Stimulated activated CD4-positive, alpha-beta T cell treated with anti-CD3 and anti-CD28 coated beads, Interleukin-4, amount 100 ng/mL, for 48 hours (primary cell): ENCODE measurements at places on chromosomes 12 and 14.

DNA sequence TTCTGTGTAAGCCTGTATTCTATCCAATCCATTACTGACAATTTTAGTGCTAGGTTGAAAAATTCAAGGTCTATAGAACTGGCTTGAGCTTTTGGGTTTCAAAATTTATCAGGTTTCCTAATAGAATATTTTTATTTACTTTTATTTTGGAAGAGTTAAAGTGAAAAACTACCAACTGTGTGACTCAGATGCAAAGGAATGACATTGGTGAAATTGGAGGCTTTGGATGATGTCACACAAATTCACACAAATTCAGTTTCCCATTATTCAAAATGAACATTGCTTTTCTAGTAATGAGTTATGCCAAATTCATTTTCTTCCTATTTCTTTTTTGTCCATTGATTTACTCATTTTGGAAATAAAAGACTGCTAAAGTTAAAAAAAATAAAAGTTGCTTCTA is 186.9 kb downstream of the ALX1 start:
- no peak for DNase-seq

DNA sequence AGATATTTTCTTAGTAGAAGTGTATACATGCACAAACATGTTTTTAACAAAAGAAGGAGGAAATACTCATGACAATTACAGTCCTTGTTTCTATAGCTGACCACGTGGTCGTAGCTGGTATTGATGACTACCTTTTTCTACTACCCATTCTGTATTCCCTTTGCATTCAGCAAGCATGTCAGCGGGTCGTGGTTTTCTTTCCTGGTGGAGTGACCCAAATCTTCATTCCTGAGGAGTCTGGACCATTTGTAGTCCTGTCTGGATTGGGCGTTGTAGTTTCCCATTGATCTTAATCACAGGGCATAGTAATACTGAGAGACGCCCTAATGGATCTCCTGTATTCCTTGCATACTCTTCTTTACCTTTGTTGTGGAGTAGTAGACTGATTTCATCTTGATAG is 472.1 kb upstream of the RGS6 start:
- no peak for DNase-seq

DNA sequence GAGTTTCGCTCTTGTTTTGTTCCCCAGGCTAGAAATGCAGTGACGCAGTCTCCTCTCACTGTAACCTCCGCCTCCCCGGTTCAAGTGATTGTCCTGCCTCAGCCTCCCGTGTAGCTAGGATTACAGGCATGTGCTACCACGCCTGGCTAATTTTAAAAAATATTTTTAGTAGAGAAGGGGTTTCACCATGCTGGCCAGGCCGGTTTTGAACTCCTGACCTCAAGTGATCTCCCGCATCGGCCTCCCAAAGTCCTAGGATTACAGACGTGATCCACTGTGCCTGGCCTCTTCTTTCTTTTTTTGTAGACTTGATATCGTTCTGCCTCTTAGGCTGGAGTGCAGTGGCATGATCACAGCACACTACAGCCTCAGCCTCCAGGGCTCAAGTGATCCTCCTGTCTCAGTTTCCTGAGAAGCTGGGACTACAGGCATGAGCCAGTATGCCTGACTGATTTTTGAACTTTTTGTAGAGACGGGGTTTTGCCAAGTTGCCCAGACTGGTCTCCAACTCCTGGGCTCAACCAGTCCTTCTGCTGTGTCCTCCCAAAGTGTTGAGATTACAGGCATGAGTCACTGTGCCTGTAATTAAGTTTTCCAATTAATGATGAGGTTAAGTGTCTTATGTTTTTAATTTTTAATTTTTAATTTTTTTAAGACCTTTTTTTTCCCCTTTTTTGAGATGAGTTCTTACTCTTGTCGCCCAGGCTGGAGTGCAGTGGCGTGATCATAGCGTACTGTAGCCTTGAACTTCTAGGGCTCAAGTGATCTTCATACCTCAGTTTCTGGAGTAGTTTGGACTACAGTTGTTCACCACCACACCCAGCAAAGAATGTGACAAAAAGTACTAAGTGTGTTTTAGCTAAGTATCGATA is 10.2 kb downstream of the RCOR1 start:
- no peak for DNase-seq

DNA sequence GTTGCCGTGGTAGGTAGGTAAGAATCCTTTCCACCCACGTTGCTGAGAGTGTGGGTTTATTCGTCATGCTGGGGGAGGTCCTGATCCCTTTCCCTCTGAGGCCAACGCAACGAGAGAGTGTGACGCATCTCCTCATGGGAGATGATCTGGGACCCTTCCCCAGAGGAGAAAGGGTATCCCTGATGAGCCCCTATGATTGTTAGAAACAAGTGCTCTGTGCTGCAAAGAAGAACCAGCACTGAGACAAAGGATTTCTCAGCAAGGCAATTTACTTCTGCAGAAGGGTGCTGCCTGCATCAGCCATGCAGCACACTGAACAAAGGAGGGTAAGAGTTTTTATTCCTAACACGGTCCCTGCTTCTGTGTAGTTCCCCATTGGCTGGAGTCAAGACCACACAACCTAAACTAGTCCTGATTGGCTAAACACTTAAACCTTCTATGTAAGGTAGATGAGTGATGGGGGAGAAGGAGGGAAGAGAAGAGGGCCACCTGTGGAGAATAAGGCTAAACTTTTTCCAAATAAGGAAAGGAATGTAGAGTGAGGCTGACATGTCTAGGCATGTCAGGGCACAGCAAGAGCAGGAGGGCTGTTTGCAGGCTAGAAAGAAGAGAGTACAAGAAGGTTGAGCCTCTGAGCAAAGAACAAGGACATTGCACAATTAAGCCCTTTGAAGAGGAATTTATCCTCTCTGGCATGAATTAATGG is 21.3 kb downstream of the CLEC2A start:
- no peak for DNase-seq

- peak; percentile 22 for DNase-seq
Observed at GRCh38 chr12:54680374-54680773, 32.2 kb upstream of the DCD start.

DNA sequence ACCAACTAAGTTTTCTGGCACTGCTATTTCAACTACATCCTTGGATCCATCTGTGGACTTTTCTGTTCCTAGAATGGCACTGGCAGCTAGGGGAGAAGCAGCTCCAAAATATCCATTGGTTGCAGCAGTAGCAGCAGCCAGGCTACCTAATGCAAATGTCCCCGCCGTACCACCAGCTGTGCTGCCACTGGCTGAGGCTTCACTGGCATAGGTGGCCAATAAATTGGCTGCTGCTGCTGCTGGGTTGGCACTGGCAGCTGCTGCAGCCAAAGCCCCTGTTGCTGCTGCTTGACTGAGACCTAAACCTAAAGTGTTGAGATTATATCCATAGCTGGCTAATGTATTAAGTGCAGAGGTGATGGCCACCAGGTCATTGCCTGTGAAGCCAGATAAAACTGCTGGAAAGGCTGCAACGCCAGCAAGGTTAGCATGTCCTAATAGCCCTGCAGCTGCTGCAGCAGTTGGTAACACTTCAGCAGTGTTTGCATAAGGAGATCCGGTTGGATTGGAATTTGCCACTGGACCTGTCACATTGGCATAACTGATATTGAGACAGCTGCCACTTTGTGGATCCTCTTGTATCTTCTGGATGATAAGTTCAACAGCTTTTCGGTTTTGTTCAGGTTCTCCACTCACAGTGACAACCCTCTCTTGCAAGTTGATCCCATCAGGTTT is 149.5 kb downstream of the NOVA1 start:
- no peak for DNase-seq

DNA sequence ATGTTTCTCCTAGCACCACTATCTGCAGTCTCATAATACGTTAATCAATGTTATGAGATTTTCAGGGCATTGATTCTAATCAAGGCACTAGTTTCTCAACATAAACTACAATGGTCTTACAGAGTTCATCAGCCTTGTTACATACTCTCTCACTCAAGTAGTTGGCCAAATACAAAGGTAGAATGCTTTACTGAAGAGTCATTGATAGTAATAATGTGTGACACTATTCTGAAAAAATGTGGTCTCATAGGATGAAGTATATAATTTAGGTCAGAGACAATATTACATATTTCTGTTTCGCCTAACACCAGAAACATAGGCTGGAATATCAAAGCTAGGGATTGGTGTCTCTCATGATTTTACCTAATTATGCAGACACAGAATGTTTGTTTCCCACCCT is 35.2 kb upstream of the MDGA2 start:
- no peak for DNase-seq
